ENCODE measurements at places on chromosomes 5 and 9.

DNA sequence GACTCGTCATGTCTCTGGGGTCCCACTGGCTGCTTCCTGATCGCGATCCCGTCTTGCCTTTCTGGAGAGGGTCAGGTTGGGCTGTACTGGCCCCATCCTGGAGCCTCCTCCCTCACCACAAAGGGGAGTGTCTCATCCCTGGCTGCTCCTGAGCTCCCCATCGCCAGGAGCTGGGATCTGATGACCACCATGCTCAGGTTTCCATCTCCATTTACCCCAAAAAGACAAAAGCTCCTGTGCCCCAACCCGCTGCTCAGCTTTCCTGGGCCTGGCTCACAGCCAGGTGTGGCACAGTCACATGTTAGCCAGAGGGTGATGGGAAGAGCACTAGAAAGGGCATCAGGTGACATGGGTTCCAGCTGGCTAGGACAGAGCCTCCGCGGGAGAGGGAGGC lies 47.3 kb upstream of the CDKN2AIPNL start:
- no peak for DNase-seq

GRCh38 chr9:95989297-95989696 lies 113.8 kb downstream of the ERCC6L2 start:
- DNase-seq: no peak

GRCh38 chr5:136892000-136892399 lies 526.7 kb upstream of the TRPC7 start:
- no peak for DNase-seq

- DNase-seq: no peak
Measured at GRCh38 chr5:157189223-157189622, 8.6 kb downstream of the ITK start.

DNA sequence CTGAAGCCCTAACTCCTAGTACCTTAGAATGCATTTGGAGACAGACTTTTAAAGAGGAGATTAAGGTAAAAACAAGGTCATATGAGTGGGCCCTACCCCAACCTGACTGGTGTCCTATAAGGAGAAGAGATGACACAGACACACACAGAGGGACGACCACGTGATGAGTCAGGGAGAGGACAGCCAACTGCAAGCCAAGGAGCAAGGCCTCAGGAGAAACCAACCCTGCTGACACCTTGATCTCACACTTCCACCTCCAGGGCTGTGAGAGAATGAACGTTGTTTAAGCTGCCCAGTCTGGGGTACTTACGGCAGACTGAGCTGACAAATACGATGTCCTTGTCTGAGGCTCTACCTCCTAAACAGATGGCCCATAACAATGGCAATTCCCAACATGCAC lies 93.6 kb downstream of the ROR2 start:
- DNase-seq: no peak

DNA sequence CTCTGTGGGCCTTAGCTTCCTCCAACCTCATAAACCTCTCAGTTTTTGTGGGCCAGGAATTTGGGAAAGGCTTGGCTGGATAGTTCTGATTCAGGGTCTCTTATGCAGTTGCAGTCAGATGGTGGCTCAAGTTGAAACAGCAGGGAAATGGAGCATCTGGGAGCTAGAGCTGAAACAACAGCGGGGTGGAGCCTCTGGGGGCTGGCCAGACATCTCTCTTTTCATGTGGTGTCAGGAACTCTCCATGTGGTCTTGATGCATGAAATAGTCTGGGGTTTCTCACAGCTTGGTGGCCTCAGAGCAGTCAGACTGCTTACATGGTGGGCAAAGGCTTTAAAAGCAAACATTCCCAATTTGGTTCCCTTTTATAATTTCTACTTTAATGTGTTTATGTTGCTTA lies 13.5 kb downstream of the ZNF346 start:
- no peak for DNase-seq

GRCh38 chr5:180101451-180102105 lies 30.0 kb upstream of the RNF130 start:
- DNase-seq: no peak
